ENCODE measurements at places on chromosomes 2 and 18.
A peak's percentile ranks its signal among the peaks of the same experiment; 100 is the strongest.

DNA sequence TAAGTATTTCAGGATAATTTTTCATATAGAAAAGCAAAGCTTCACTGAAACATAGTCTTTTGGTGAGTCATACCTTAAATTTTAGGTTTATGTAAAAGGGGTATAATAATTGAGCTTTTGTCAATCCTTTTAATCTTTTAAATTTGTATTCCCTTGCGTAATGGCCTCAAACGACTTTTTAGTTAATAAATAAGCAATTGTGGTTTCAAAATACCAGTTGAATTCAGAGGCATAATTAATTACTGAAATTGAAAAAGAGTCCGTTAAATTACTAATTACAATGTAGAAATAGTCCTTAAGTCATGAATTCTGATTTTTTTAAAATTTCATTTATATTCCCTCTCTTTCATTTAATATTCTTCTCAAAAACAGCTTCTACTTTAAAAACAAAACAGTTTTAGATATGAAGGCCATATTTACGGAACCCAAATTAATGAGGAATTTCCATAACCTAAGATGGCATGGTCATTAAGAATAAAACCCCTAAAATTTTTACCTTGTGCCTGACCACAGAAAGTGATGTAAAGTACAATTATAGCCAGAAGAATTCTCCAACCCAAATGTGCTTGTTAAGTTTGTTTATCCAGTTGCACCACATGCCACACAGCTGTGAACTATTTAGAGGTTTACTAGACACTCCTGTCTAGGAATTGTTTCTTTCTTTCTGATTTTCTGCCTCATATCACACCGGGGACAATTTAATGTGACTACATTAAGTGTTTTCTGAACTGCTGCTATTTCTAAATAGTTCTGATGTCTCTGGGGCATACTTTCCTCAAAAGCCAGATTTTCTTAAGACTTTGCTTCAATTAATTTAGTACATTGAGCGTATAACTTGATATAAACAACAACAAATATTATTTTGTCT, 60.7 kb upstream of the ITGA4 start:
- DNase-seq, result no peak

DNA sequence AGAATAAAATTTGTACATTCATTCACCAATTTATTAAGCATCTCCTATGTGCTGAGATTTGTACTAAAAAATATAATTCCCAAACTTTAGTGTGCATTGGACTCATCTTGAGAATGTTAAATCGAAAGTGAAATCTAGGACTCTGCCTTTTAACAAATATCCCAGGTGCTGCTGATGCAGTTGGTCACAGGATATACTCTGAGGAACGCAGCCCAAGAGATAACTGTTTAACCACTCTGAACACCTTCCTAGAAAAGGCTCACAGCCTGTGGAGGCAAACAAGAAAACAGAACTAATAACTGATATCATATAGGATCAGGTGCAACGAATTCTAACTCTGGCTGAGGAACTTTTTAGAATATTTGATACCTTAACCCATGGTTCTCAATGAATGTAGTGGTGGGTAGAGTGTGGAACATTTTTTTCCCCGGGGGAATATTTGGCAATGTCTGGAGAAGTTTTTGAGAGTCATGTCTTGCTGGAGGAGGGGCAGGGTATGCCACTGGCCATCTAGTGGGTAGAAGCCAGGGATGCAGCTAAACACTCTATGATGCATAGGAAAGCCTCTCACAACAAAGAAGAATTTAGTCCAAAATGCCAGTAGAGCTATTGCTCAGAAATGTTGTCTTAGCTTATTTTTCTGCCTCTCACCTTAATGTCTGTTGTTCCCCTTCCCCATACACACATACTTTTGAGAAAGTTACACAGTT, 96.5 kb downstream of the EHBP1 start:
- DNase-seq, result no peak

DNA sequence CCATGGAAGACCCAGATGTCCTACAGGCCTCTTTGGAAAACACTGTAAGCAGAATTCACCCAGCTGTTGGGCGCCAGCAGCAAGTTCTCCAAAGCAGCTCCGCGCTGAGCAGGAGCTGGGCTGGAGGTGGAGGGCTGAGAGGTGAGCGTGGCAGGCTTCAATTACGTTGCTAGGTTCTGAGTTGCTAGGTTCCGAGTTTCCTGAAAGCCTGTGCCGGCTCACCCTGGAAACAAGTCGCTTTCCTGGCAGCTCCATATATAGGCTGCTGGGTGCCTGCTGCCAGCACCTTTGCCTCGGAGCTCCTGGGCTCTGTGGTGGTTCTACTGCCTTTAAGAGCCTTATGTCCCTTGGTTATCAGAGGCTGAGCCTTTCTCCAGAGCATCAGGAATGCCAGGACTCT, 14.4 kb upstream of the EGR4 start:
- DNase-seq, result no peak

- DNase-seq, result no peak
Observed at GRCh38 chr2:174827371-174828369, 63.4 kb upstream of the CHRNA1 start.

- no peak for DNase-seq
Observed at GRCh38 chr2:196516564-196516963, 123.0 kb upstream of the CCDC150 start.

DNA sequence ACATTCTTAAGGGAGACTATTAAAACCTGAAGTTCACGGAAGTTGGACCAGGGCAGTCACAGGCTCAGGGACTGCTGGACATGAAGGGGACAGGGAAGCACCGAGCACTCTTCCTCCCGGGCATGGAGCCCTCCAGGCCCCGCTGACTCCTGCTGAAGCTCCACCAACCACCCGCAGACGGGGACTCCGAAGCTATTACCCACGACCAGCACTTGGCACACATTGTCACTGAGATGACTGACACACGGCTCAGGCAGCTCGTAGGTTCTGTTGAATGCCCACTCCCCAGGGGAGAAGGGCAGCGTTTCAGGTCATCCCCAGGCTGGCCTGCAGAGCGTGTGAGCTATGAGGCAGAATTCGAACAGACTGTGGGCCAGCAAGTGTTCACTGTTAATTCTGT, 234.8 kb downstream of the NDUFA10 start:
- DNase-seq, result no peak

DNA sequence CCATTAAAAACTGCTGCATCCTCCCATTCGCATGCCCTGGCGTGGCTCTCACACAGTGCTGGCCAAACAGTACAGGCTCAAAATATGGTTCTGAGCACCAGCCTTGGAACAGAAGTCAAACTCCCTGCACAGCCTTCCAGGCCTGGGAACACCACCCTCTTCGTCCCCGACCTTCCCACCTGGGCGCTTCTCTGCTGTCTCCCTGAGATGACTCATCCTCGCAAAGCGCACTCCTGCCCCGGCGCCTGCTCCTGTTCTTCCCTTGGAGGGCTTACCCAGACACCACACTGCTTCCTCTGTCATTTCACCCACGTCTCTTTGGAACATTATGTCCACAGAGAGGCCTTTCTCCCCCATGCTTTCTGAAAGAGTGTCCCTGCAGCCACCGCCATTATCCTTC, 172.7 kb downstream of the L3MBTL4 start:
- no peak for DNase-seq

DNA sequence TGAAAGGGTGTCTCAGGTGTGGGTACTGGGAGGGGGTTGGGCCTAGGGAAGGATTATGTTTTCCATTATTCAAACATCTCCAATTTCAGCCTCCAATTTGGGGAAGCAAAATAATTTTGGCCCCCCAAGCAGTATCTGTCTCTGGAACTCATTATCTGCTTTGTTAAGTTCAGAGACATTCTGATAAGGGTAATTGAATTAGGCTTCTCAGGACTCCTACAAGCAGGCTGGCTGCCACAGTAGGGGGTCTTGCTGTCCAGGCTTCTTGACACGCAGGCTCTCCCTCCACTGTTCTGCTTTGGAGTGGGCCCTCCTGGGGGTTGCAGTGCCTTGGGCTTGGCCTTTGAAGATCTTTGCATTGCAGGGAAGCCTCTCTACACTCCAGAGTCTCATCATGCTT, 108.1 kb upstream of the SIX2 start:
- no peak for DNase-seq

- no peak for DNase-seq
Observed at GRCh38 chr2:52933878-52934277, 833.7 kb upstream of the CHAC2 start.

- DNase-seq, result no peak
Observed at GRCh38 chr18:46042571-46043123, 29.4 kb downstream of the PSTPIP2 start.

DNA sequence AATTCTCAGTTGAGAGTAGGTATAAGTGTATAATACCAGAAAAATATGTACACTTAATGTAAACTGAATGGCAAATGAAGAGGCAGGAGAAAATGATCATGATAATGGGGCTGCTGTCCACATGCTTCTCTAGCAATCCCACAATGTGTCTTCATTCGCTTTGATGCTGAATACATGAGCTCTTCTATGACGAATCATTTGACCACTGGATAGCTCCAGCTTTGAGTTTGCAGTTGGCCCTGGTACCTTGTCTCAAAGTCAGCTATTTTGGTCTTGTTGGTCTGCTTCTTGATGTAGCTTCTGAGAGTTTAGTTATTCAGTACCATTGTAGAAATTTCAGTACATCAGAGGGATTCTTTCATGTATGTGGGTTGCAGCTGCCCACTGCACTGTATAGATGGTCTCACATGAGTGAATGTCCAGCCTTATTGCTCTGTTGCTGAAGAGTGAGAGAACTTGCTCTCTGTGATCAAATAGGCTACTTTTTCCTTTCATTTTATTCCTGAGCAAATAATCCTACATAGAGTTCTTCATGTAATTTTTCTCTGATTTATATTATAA, 105.1 kb downstream of the TTC27 start:
- DNase-seq, result no peak

GRCh38 chr18:3062798-3063680, 50.1 kb upstream of the LPIN2 start:
- DNase-seq, result peak; percentile 67

DNA sequence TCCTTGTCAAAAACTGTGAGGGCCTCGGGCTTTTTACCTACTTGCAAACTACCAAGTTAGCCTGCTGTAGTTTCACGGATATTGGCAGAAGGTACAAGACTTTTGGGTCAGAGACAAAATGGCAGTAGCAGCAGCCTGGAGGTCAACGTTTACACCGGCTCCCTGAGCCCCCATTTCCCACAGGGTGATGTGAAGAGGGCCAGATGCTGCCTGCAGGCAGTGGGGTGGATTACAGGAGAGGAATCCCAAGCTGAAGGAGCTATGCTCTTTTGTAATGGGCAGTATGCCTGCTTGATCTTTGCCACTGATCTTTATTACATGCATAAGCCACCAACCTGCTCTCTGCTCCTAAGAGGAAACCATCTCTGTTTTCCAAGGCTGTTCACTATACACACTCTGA, 29.5 kb upstream of the SP5 start:
- no peak for DNase-seq

GRCh38 chr2:235647877-235648276, 154.0 kb downstream of the AGAP1 start:
- DNase-seq, result no peak

DNA sequence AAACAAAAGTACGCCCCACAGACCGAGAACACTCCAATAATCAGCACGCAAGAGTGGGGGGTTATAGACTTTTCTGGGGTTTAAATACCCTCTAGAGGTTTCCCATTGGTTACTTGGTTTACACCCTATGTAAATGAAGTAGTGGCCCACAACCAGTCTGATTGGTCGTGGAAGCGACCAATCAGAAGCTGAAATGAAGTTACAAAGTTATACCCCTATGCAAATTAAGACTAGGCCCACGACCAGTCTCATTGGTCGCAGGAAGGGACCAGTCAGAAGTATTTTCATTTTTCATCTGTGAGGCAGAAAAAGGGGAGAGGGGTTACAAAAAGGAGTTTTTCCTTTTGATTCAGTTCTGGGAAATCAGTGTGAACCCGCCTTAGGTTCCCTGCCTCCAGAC, 55.3 kb upstream of the YWHAQ start:
- no peak for DNase-seq

GRCh38 chr2:217818293-217818850, 184.4 kb downstream of the TNS1 start:
- no peak for DNase-seq

DNA sequence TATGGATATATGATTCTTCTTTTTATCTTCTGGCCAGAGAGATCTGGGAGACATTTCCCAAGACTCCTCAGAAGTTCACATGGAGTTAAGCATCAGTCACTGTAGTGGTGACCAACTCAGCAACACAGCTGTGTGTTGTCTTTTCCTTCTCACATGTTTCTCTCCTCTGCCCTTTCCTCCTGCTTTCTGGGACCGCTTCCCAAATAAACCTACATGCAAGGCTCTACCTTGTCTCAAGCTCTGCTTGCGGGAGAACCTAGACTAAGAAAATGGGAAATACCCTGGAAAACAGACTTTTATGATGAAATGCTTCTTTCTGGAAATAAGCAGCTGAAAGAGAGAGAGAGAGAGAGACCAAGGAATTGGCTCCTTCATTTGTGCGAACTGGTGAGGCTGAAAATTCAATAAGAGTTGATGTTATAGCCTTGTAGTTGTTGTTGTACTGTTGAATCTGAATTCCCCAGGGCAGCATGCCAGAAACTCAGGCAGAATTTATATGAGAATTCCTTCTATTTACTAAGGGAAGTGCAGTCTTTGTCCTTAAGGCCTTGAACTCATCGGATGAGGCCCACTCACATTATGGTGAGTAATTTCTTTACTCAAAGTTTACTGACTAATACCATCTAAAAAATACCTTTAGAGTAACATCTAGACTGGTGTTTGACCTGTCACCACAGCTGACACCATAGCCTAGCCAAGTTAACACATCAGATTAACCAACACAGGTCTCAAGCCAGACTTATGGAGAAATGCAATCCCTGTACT, 22.7 kb upstream of the DSC1 start:
- no peak for DNase-seq

- DNase-seq, result no peak
Observed at GRCh38 chr2:20691076-20691734, 24.3 kb downstream of the GDF7 start.

- no peak for DNase-seq
Observed at GRCh38 chr2:43265421-43265820, 39.0 kb upstream of the ZFP36L2 start.

- DNase-seq, result no peak
Observed at GRCh38 chr18:6504605-6505497, 90.1 kb upstream of the L3MBTL4 start.

DNA sequence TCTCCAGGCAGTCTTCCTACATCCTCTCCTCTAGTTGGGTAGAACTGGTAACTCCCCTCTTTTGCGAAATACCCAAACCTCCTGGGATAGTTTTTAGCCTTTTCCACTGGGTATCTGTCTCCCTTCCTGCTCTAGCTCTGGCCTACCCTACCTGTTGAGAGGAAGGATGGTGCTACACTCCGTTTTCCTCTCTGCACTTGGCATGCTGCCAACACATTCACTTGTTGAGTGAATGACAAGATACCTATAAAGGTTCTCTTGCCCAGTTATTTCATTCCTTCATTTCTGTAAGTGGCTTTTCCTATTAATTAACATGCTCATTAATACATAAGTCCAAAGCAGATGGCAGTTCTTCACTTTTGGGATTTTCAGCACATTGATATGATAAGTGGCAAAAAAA, 293.8 kb downstream of the CNTNAP5 start:
- DNase-seq, result no peak

- no peak for DNase-seq
Observed at GRCh38 chr2:57368190-57368589, 678.4 kb upstream of the VRK2 start.

Measured in CD4-positive, alpha-beta T cell (primary cell).